ENCODE measurements at places on chromosomes 11 and 22.

DNA sequence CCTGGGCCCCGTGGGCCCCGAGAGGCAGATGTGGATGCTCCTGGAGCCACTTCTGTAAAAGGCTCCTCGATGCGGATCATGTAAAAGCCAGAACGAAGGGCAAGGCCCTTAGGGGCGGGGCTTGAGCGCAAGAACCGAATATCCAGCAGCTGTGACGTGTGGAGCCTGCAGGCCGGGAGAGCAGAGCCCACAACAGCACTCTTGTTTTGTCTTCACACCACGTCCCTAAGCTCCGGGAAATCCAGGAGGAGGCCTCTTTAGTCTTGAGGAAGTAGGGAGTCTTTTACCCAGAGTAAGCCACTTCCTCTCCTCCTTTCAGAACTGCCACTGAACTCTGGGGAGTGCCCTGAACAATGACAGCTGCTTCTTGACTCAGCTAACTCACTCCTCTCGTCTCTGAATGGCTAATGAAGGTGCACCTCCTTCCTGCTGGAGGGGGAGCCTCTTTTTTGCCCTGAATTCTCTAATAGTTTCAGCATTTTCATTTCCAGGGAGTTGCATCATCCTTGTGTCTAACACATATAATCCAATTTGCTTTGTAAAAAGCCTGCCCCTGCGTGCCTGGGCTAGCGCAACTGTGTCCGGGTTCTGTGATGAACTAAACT lies 12.5 kb downstream of the L3MBTL2 start:
- H3K36me3 ChIP-seq, result peaks cover 59% of the 10 kb centered on the region
- H3K4me1 ChIP-seq, result peaks cover 9% of the 10 kb centered on the region
- no peak for DNase-seq
- H3K27ac ChIP-seq, result peak overlapping the region; percentile 30

- H3K4me3 ChIP-seq, result no peak overlapping the region
- no peak overlapping the region for H3K27ac ChIP-seq
- H3K4me1 ChIP-seq, result no peaks in the 10 kb centered on the region
- no peaks in the 10 kb centered on the region for H3K36me3 ChIP-seq
- DNase-seq, result no peak
- H3K27me3 ChIP-seq, result peaks cover 12% of the 10 kb centered on the region
Measured at GRCh38 chr11:16902182-16902581, 112.0 kb downstream of the PLEKHA7 start.

GRCh38 chr22:48883211-48883960 lies 944.3 kb downstream of the BRD1 start:
- no peaks in the 10 kb centered on the region for H3K36me3 ChIP-seq
- no peaks in the 10 kb centered on the region for H3K4me1 ChIP-seq
- H3K27ac ChIP-seq, result no peak overlapping the region

GRCh38 chr11:132866783-132867545 lies 665.3 kb downstream of the OPCML start:
- DNase-seq, result no peak
- H3K4me3 ChIP-seq, result no peak overlapping the region
- H3K36me3 ChIP-seq, result no peaks in the 10 kb centered on the region
- H3K27me3 ChIP-seq, result no peaks in the 10 kb centered on the region

DNA sequence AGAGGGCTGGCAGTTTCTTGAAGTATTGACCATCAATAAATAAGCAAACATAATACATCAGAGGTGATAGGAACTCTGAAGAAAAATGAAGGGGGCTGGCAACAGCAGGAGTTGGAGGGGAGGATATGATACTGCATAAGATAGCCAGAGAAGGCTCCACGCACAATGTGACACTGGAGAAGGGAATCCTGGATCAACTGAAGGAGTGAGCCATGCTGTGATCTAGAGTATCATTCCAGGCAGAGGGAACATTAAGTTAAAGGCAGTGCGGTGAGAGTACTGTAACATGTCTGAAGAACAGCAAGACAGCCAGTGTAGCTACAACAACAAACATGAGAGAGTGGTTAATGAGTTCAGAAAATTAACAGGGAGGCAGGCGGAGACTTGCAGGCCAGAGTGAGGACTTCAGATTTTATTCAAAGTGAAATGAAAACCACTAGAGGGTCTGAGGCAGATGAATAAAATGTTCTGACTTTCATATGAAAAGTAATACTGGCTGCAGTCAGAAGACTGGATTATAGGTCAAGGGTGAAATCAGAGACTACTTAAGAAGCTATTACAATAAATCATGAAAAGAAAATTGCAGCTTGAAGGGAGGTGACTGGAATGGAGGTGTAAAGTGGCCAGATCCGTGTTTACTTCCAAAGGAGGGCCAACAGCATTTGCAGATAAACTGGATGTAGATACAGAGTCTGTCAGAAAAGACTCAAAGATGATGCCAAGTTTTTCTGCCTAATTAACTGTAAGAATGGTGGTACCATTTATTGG lies 49.4 kb downstream of the RRAS2 start:
- H3K36me3 ChIP-seq, result no peaks in the 10 kb centered on the region
- H3K4me1 ChIP-seq, result 0 out of 2 replicates have a peak, but pooled peaks cover 3% of the 10 kb centered on the region
- no peak overlapping the region for H3K4me3 ChIP-seq
- H3K27me3 ChIP-seq, result no peaks in the 10 kb centered on the region
- H3K27ac ChIP-seq, result no peak overlapping the region
- DNase-seq, result no peak

DNA sequence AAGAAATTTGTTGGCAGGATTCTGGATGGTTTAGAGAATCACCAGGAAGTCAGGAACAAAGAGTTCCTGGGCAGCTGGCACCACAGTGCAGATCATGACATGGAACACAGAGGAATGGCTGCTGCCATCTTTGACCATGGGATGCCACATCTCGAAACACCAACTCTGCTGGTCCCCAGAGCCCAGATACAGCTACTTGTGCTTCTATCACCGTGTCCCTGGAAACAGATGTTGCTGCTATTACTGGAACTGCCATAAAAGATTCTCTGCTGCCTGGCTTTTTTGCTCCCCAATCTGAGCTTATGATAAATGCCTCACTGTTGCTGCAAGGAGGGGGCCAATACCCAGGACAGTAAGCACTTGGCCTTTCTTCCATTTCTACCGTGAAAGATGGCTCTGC lies 185.2 kb downstream of the CSNK2A3 start:
- no peaks in the 10 kb centered on the region for H3K36me3 ChIP-seq
- DNase-seq, result no peak
- no peaks in the 10 kb centered on the region for H3K4me1 ChIP-seq

- H3K4me1 ChIP-seq, result no peaks in the 10 kb centered on the region
- peaks cover 60% of the 10 kb centered on the region for H3K36me3 ChIP-seq
- no peak for DNase-seq
- no peak overlapping the region for H3K27ac ChIP-seq
- no peaks in the 10 kb centered on the region for H3K27me3 ChIP-seq
- H3K4me3 ChIP-seq, result no peak overlapping the region
Measured at GRCh38 chr22:27903805-27904473, 15.1 kb downstream of the PITPNB start.

- H3K27ac ChIP-seq, result no peak overlapping the region
- DNase-seq, result no peak
Measured at GRCh38 chr11:122746050-122746478, 90.5 kb downstream of the UBASH3B start.

- no peaks in the 10 kb centered on the region for H3K36me3 ChIP-seq
- no peaks in the 10 kb centered on the region for H3K4me1 ChIP-seq
- H3K27me3 ChIP-seq, result no peaks in the 10 kb centered on the region
- no peak for DNase-seq
- no peak overlapping the region for H3K27ac ChIP-seq
Measured at GRCh38 chr22:26846076-26846475, 188.7 kb downstream of the MIAT start.

GRCh38 chr11:119637481-119637880 lies 91.5 kb downstream of the NECTIN1 start:
- H3K4me3 ChIP-seq, result no peak overlapping the region
- no peak for DNase-seq
- H3K36me3 ChIP-seq, result no peaks in the 10 kb centered on the region

DNA sequence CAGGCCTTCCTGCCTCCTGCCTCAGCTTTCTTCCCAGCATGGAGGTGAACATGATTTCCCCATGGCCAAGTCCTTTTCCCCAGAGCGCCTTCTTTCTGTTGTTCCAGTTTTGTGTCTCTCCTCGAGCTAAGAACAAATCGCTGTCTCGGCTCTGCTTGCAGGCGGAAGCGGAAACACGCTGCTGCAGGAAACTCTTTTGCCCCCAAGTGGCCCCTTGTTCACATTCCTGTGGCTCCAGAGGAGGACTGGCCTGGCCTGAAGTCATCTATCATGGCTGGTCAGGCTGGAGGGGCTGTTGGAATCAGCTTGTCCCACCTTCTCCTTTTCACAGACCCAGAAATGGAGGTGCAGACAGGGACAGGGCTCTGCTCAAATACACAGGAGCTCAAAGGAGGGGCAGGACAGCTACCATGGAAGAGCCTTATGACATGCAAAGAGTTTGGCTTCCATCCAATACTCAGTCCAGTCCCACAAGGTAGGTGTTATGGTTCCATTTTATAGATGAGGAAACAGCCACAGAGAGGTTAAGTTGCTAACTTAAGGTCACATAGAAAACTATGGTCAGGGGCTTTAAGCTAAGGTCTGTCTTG lies 182.2 kb upstream of the SYT13 start:
- peaks cover 20% of the 10 kb centered on the region for H3K27me3 ChIP-seq
- DNase-seq, result peak; percentile 19
- H3K36me3 ChIP-seq, result no peaks in the 10 kb centered on the region
- H3K27ac ChIP-seq, result no peak overlapping the region
- no peak overlapping the region for H3K4me3 ChIP-seq
- H3K4me1 ChIP-seq, result no peaks in the 10 kb centered on the region

DNA sequence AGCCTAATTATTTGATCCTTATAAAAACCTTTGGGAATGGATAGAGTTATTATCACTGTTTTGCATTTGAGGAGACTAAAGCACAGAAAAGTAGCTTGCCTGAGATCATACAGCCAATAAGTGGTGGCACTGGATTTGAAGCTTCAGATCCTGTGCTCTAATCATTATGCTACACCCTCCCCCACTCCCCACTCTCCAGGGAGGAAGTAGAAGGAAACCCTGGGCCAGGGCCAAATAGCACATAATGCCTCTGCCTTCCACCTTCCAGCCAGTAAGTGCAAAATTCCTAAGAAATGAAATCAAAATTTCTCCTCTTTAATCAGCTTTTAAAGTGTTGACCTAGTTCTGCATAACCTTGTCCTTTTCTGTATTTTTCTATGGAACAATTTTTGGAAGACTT lies 61.6 kb downstream of the SIK2 start:
- no peaks in the 10 kb centered on the region for H3K4me1 ChIP-seq
- no peaks in the 10 kb centered on the region for H3K36me3 ChIP-seq
- H3K4me3 ChIP-seq, result no peak overlapping the region
- no peak overlapping the region for H3K27ac ChIP-seq
- no peaks in the 10 kb centered on the region for H3K27me3 ChIP-seq

DNA sequence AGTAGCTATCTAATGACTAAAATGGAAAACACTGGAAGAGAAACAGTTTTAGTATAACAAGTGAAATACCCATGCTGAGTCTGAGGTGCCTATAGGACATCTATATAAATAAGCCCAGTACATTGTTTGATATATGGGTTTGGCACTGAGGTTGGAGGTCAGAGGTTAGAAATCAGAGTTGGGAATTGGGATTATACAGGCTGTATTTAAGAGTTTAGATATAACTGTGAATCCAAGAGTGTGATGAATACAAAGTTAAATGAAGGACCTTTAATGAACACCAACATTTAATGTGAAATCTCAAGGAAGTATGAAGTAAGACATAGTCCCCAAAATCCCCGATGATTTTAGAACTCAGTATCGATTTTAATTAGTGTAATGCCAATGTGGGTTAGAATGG lies 3.1 kb upstream of the HBD start:
- no peak for DNase-seq
- H3K27ac ChIP-seq, result no peak overlapping the region
- no peaks in the 10 kb centered on the region for H3K36me3 ChIP-seq
- peaks cover 47% of the 10 kb centered on the region for H3K4me1 ChIP-seq
- no peaks in the 10 kb centered on the region for H3K27me3 ChIP-seq

DNA sequence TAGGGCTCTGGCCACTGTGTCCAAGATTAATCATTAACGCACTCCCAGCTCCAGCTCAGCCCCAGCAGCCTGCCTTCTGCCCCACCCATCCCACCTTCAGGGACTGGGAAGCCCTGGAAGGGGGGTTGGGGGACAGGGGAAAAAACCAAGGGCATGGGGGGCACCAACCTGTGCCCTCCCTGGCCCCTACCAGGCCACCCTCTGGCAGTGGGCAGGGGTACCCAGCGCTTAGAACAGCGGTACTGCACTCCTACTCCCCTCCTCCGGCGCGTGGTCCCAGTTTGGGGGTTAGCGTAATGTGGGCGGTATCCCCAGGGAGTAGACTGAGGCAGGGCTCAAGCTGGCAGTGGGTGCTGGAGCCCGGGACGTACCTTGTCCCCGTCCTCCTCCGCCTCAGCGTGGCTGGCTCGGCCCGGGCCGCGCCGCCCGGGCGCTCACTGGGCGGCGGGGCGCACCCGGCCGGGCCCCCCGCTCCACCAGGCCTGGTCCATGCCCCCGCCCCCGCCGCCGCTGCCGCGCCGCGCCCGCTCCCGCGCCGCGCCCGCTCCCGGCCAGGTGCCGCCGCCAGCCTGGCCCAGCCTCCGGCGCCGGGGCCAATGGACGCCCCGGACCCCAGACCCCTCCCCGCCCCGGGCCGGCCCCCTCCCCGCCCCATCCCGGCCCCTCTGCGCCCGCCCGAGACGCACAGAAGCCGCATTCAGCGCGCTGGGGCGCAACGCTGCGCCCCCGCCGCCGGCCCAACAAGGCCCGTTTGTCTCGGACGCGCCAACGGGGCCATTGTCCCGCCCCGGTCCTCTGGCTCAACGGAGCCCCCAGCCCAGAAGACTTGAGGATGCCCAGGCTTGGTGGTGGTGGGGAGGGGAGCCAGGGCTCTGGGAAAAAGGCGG lies at the start of gene GAL3ST1:
Gene GAL3ST1 (minus strand): TSS at position 571 of the 887 bp plus-strand sequence. CDS start 17,273 bp downstream, outside the sequence.
- no peak within 1 kb of the TSS for H3K4me3 ChIP-seq
- DNase-seq, result no peak
- no peaks in the 10 kb centered on the region for H3K27me3 ChIP-seq
- no peak within 1 kb of the TSS for H3K27ac ChIP-seq
- H3K4me1 ChIP-seq, result no peaks in the 10 kb centered on the region

DNA sequence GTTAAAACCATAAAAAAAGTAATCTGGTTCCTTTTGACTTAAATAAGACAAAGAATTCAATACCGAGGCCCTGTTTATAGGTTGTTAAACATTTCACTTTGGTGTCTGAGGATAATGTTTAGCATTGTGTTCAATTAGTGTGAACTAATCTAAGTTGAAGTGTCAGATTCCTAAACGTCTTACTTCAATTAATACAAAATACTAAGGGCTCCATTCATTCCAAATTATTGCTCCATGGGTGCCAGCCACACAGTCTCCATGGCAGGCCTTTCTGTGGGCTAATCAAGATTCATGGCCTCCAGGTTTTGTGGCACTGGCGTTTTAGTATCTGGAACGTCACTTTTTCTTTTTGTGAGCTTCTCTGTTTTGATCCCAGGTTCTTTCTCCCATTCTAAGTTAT lies 89.4 kb downstream of the TMEM135 start:
- H3K27me3 ChIP-seq, result no peaks in the 10 kb centered on the region
- no peaks in the 10 kb centered on the region for H3K4me1 ChIP-seq
- H3K4me3 ChIP-seq, result no peak overlapping the region
- H3K27ac ChIP-seq, result no peak overlapping the region
- no peak for DNase-seq

Data from K562 (cell line).